GDM1 (cell line): ENCODE measurements at places on chromosomes 2 and 18.

DNA sequence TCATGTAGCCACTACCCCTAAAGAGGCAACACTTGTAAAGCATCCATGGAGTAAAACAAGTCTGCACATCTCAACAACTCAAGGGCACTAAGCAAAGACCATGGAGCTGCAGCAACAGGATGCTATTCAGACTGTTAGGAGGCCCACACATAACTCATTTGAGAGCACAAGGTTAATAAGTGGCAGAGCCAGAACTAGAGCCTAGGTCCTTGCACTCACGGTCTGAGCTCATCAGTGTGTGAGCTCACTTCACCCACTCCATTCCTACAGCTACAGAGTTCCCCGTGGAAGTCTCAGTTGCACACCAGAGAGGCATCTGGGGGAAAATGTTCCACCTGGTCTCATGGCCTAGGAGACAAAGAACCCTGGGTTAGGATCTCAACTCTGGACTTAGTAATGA lies 35.0 kb downstream of the TTC32 start:
- DNase-seq = no peak

DNA sequence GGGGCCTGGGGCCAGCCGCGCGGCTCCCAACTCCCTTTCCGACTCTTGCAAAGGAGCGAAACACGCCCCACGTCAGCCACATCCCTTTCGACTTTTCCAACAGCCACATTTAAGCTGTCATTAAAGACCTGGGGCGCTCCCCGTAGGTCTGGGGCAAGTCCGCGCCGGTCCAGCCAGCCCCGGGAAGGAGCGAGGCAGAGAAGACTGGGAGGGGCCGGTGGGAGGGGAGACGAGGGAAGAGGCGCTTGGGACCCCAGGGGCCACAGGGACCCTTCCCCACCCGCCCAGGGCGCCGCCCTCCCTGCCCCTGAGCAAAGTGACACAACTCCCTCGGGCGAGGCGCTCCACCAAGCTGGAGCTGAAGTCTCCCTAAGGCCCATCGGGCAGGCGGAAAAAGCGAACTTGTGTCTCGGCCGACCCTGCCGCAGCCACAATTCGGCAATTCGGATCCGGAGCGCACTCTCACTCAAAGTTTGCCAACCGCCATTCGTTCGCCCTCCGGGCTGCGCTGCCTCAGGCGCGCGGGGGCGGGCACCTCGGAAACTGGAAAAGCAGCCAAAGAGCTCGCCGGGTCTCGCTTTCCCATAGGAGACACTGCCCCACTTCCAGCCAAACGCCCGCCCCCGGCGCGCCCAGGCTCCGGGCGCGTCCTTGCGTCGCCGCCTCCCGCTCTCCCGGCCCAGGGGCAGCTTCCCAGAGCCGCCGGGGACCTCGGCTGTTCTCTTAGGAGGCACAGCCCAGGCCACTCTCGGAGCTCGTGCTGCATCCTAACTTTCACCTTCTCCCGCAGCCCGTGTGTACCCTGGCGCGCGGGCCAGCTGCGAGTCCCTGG lies 1.1 kb upstream of the KCTD1 start:
- no peak for DNase-seq

DNA sequence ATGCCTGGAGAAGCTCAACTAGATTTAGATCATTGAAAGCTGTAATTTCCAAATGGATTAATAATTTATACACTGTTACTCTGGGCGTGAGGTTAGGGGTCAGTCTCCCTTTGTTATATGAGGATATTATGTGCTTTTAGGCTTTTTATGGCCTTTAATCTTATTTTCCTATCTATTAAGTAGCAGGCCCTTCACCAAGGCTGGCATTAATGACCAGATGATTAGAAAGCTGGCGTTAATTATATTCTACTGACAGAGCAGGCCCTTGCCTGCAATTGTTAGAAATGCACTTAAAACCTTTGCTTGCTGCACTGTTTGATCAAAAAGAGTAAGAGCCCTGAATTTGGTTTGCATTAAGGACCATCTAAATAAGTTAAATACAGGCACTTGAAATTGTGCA lies 75.3 kb downstream of the EPAS1 start:
- DNase-seq = no peak

DNA sequence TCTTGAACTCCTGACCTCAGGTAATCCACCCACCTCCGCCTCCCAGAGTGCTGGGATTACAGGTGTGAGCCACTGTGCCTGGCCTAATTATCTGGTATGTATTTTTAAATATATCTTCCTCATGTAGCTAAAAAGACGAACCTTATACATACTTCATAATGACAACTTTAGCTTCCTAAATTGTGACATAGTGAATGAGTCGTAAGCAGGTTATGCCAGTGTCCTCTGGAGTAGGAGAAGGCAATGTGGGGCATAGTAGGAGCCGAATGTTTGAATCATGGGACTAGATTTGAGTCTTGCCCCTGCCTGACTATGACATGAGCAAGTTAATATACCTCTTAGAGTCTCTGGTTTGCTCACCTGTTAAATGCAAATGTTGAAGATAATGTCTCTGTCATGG lies 95.8 kb upstream of the FOSL2 start:
- DNase-seq = no peak

- no peak for DNase-seq
Observed at GRCh38 chr2:173323371-173323770, 31.3 kb upstream of the CDCA7 start.

DNA sequence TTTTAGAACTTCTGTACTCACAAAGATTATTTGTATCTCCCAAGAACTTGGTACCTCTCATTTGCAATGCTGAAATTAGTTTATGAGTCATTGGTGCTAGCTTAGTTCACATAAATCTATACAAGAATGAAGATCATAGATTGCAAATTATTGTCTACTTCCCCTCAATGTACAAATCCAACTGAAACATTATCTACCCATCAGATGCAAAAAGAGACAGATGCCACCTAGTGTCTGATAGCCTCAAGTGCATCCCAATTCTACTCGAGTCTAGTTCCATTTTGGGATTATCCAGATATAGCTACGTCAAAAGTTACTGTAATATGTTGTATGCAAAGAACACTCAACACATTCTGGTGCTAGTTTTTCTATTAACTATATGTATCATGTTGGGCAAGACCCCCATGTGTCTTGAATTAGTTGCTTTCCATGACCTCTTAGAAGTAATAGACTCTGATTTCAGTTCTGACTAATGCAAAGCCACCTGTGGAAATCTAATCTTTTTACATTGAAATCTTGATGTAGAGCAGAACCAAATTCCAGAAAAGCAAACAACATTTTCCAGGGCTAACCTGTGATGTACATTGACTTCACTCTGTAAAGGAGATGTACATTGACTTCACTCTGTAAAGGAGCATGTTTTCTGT lies 210.0 kb downstream of the RBM43 start:
- DNase-seq = no peak

DNA sequence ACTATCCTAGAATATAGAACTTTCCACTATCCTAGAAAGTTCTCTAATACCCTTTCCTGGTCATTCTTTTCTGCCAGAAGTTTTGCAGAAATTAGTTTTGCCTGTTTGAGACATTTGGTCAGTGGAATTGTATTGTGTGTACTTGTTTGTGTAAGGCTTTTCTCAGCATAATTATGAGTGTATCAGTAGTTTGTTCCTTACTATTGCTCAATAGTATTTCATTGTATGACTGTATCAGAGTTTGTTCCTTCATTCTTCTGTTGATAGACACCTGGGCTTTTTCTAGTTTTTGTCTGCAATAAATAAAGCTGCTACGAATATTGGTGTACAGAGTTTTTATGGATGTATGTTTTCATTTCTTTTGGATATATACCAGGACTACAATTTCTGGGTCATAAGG lies 27.2 kb downstream of the CCDC138 start:
- no peak for DNase-seq

DNA sequence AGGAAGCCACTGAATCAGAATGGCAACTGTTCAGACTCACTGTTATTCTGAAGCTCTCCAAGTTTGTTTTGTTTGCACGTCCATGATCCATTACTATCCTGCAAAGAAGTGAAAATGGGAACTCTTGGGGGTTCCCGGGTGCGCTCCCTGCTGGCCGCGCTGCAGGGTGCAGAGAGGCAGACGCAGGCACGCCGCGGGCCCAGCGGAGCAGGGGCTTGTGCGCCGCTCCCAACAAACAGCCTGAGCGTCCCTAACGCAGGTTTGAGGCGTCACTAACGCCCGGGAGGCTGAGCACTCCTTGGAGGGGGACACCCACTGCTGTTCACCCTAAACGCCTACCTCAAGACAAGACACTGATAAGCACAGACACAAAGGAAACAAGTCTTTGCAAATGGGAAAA lies 14.3 kb upstream of the PIEZO2 start:
- DNase-seq = no peak

- DNase-seq = no peak
Observed at GRCh38 chr2:240623531-240624010, 1.7 kb upstream of the GPR35 start.

DNA sequence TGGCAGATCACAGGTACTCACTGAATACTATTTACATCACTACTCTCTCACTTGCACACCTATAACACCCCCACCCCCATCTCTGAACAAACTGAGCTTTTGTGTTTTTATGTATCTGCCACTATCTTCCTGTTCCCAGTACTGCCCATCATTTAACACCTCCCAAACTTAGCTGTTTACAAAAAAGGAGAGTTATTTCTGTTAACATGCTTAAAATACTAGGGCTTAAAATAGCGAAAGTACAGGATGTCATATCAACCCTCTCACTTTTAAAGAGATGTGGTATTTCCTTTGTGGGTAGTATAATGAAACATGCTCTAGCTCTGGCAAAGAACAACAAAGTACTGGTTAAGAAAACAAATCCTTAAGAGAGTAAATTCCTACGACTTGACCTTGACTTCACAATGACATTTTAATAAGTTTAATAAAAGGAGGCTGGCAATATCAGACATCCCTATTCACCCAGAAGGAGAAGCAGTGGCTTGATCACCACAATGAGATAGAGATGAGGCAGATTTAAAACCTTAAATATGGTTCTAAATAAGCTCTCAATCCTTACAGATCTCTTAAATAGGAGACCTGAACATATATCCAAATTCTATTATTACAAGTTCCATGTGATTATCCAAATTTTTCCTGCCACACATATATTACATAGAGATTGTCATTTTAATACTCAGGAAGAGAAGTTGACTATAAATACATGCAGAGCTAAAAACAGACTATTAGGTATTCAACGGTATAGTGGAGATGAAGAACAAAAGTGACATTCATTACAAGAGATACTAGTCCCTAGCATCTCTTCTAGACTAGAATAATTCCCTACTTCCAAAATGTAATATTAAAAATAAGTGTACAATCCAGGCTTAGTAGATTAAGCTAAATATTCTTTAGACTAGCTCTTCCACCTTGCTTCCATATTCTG lies 36.9 kb downstream of the TRAK2 start:
- no peak for DNase-seq

DNA sequence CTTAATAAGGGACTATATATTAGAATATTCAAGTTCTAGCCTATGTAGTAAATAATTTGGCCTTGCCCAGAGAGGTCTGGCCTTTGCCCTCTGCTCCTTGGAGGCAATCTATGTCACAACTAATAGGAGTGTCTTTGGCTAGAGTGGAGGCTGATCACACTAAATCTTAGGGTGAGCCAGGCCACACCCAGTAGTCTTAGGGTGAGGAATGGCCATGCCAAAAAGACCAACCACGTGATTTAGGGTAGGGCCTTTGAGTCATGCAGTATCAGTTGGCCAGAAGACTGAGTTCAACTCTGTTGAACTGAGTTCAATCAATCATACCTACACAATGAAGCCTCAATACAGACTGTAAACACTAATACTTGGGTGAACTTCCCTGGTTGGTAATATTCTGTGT lies 26.0 kb upstream of the FLACC1 start:
- DNase-seq = no peak

DNA sequence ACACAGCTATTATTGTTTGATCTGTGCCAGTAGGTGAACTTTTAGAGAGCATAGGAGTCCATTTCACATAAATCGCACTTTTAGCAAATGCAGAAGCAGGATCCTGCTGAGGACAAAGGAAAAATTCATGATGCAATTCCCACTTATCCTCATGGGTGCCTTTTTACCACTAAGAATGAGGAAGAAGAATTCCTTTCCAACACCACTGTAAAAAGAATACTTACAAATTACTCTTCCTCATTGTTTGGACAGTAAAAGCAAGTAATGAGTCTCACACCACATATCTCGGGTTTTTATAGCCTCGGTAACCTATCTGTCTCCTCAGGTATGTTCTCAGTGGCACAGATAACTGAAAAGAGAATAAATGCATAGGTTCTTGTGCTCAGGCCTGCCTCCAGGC lies 238.5 kb downstream of the MTX2 start:
- no peak for DNase-seq

DNA sequence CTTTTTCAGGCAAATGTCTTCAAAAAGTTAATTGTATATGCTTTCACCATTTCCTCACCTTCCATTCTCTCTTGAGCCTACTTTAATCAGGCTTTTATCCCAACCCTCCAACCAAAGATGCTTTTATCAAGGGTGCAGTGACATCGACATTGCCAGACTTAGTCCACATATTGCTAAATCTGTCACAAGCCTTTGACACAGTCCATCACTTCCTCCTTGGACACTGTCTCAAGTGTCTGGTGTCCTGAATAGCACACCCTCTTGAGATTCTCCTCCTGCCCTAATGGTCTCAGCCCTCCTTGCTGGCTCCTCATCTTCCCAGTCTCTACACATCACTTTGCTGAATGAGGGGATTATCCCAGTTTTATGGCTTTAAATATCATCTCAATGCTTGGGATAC lies 147.5 kb upstream of the SLC39A10 start:
- no peak for DNase-seq

GRCh38 chr2:3291750-3292149 lies 85.9 kb downstream of the EIPR1 start:
- DNase-seq = no peak

GRCh38 chr18:50053111-50053510 lies 141.8 kb downstream of the MYO5B start:
- DNase-seq = no peak

GRCh38 chr18:60266558-60266957 lies 106.0 kb downstream of the MC4R start:
- no peak for DNase-seq

GRCh38 chr2:23410596-23410995 lies 25.6 kb downstream of the KLHL29 start:
- DNase-seq = no peak

DNA sequence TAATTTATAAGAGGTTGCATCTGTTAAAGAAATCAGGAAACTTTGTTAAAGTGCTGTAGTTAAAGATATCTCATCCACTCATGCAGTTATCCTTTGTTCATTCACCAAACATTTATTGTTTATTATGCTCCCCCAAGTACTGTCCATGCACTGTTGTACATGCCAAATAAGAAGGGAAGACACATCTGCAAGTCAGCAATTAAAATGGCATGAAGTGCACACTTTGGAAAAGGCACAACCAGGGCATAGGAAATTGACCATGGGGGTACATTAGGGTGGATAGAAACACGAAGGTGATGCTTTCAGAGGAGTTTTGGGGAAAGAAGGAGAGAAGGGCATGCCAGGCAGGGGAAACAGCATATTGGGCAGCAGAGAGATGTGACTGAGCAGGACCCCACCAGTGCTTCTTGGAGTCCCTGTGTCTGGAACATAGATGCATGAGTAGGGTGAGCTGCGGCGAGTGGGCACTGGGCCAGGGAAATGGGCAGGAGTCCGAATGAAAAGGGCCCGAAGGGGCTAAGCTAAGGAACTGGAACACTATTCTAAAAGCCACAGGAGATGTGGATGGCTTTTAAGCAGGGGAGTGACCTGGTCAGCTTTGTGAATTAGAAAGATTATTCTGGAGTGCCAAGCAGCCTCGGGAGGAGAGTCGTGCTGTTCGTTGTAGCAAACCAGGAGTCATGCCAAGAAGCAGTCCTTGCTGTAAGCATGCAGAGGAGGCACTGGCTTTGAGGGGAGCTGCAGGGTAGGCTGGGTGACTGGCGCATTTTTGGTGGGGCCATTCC lies 316.3 kb downstream of the AGPS start:
- no peak for DNase-seq
